ENCODE measurements at places on chromosomes 3 and 15. TPM values are rescaled to one million over a fixed set of nuclear protein-coding genes. Genes with fewer than 3 reads are reported as not detected.

The CCNB2 gene
- 94.9 TPM for total RNA-seq

The GATM gene
- 0.66 TPM for total RNA-seq

The COPS2 gene
- 119 TPM for total RNA-seq

The ITIH1 gene
- not detected for total RNA-seq

The HES1 gene
- total RNA-seq = 33.6 TPM

The WDR49 gene
- total RNA-seq = under 0.01 TPM

The AP3B2 gene
- not detected for total RNA-seq

The CNTN4 gene
- total RNA-seq = not detected

The HESX1 gene
- total RNA-seq = 0.40 TPM

The GOLGA6A gene
- total RNA-seq = not detected

The ENTPD3 gene
- 0.13 TPM for total RNA-seq

The EPHB1 gene
- total RNA-seq = 0.79 TPM

The STARD9 gene
- total RNA-seq = 15.2 TPM

The CHRNA5 gene
- total RNA-seq = 19.1 TPM

The VGLL3 gene
- total RNA-seq = 3.7 TPM

The GOLGA6L10 gene
- total RNA-seq = 0.40 TPM

The HIGD2B gene
- not detected for total RNA-seq

The SLC6A1 gene
- under 0.01 TPM for total RNA-seq

The TTC23 gene
- total RNA-seq = 23.8 TPM

The KY gene
- total RNA-seq = not detected

The GP5 gene
- total RNA-seq = 0.14 TPM

The MYH15 gene
- total RNA-seq = 0.53 TPM

The CLRN1 gene
- not detected for total RNA-seq

The C2CD4A gene
- total RNA-seq = 1.3 TPM

The PRC1 gene
- total RNA-seq = 268 TPM

The ULK4 gene
- 27.4 TPM for total RNA-seq

The SLC12A8 gene
- total RNA-seq = 0.80 TPM

The GALNT15 gene
- total RNA-seq = 5.7 TPM

The CILP gene
- not detected for total RNA-seq

The PPP1R14D gene
- not detected for total RNA-seq

The NEK10 gene
- 20.6 TPM for total RNA-seq

The CD80 gene
- total RNA-seq = not detected

The ACP3 gene
- not detected for total RNA-seq

The MELTF gene
- total RNA-seq = 7.4 TPM

The SNTN gene
- total RNA-seq = not detected

The PRR23B gene
- not detected for total RNA-seq

The NR2E3 gene
- total RNA-seq = 0.27 TPM

The C2CD4B gene
- 21.7 TPM for total RNA-seq

The TMF1 gene
- 46.7 TPM for total RNA-seq

The TMEM207 gene
- not detected for total RNA-seq

The COL8A1 gene
- 156 TPM for total RNA-seq

The PLA2G4E gene
- total RNA-seq = not detected

The ANKRD63 gene
- 0.22 TPM for total RNA-seq

The FRMD4B gene
- total RNA-seq = 146 TPM

The GCNT3 gene
- not detected for total RNA-seq

The RASGRP1 gene
- 0.13 TPM for total RNA-seq

The TRNT1 gene
- 31.2 TPM for total RNA-seq

The SPTBN5 gene
- 8.5 TPM for total RNA-seq

The TPM1 gene
- total RNA-seq = 180 TPM

The CHRD gene
- 0.13 TPM for total RNA-seq

The SLC28A1 gene
- total RNA-seq = not detected

Measured in thoracic aorta endothelial cell (primary cell).